ENCODE measurements at places on chromosomes 2 and 18. TPM values are rescaled to one million over a fixed set of nuclear protein-coding genes. Genes with fewer than 3 reads are reported as not detected.
A peak's percentile ranks its signal among the peaks of the same experiment; 100 is the strongest.

GRCh38 chr2:152319822-152320570 lies 15.0 kb upstream of the FMNL2 start:
- DNase-seq = no peak
- no peak overlapping the region for H3K4me3 ChIP-seq
- no peak overlapping the region for H3K27ac ChIP-seq

DNA sequence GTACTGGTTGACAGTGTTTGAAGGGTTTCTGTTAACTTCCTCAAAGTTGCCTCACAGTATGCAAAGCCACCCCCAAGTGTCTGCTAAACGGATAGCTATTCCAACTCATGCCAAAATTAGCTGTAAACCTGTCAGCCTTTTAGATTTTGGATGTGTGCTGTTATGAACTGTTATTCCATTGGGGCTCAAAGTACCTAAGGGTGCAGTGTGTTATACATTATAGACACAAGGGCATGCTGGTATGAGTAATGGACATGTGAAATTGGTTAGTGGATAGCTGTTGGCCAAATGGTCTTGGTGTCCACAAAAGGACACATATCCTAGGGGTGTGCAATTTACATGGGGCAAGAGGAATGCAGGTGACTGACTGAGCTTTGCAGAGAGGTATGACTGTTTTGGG lies 33.7 kb upstream of the CCBE1 start:
- no peak overlapping the region for H3K27ac ChIP-seq
- no peak overlapping the region for H3K4me3 ChIP-seq
- no peaks in the 10 kb centered on the region for H3K36me3 ChIP-seq
- no peak for DNase-seq
- no peaks in the 10 kb centered on the region for H3K4me1 ChIP-seq
- no peaks in the 10 kb centered on the region for H3K27me3 ChIP-seq

The GAD1 gene
- 0.44 TPM for total RNA-seq

The SETBP1 gene
- 83.3 TPM for total RNA-seq

- peaks cover 7% of the 10 kb centered on the region for H3K27me3 ChIP-seq
- peaks cover 7% of the 10 kb centered on the region for H3K36me3 ChIP-seq
- H3K4me3 ChIP-seq = no peak overlapping the region
- H3K27ac ChIP-seq = no peak overlapping the region
- no peaks in the 10 kb centered on the region for H3K4me1 ChIP-seq
Observed at GRCh38 chr2:70012887-70013286, 51.5 kb upstream of the ASPRV1 start.

The BOK gene
- 13.8 TPM for total RNA-seq

The GRHL1 gene
- 4.3 TPM for total RNA-seq

The SANBR gene
- total RNA-seq = 57.0 TPM

DNA sequence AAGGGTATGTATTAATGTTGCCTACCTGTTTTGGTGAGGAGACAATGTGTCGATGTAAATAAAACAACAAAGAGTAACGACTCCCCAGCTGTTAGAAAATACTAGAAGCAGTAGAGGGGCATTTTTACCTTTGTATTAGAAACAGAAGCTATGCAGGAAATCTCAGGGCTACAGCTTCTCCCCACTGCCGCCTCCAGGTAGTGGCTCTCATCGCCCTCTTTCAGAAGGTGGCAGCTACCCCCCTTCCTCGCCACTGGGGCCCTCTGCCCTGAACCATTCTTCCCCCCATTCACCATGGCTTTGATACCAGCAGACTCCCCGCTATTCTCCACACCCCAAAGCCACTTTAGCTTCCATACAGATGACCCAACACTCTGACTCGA lies 6.7 kb downstream of the PLA2R1 start:
- peaks cover 5% of the 10 kb centered on the region for H3K36me3 ChIP-seq
- H3K4me1 ChIP-seq = no peaks in the 10 kb centered on the region
- DNase-seq = no peak
- H3K27ac ChIP-seq = no peak overlapping the region
- H3K27me3 ChIP-seq = no peaks in the 10 kb centered on the region

- DNase-seq = no peak
- peaks cover 2% of the 10 kb centered on the region for H3K4me1 ChIP-seq
- H3K4me3 ChIP-seq = no peak overlapping the region
Observed at GRCh38 chr2:186913870-186914269, 64.9 kb upstream of the ZSWIM2 start.

GRCh38 chr2:234494361-234495250 lies 2.3 kb downstream of the ARL4C start:
- H3K36me3 ChIP-seq = no peaks in the 10 kb centered on the region
- peaks cover 11% of the 10 kb centered on the region for H3K4me1 ChIP-seq
- peak overlapping the region; percentile 98 for H3K4me3 ChIP-seq
- DNase-seq = no peak
- peak overlapping the region; percentile 97 for H3K27ac ChIP-seq

The KCNJ3 gene
- total RNA-seq = 3.6 TPM

DNA sequence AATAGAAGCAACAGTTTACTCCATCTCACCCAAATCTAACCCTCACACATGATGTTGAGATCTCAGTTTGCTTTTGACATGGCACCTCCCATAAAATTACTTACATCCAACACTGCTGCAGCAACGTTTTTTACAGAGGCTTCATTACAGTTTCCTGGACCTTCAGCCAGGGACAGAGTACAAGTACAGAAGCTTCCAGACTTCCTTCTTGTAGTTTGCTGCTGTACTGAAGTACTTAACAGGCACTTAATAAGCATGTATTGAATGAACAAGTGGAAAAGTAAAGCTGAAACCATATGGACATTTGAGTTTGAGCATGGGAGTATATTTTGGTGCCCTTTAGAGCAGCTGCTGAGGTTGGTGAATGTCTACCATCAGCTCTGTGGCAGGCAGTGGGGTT lies 514.2 kb downstream of the PTPRM start:
- no peak overlapping the region for H3K4me3 ChIP-seq
- H3K4me1 ChIP-seq = no peaks in the 10 kb centered on the region
- H3K27ac ChIP-seq = no peak overlapping the region
- H3K36me3 ChIP-seq = no peaks in the 10 kb centered on the region

The C2orf15 gene
- total RNA-seq = 0.34 TPM

- H3K4me3 ChIP-seq = no peak overlapping the region
- H3K27me3 ChIP-seq = no peaks in the 10 kb centered on the region
- H3K36me3 ChIP-seq = no peaks in the 10 kb centered on the region
- no peaks in the 10 kb centered on the region for H3K4me1 ChIP-seq
- no peak for DNase-seq
- H3K27ac ChIP-seq = no peak overlapping the region
Observed at GRCh38 chr2:30481323-30481800, 34.3 kb downstream of the LCLAT1 start.

DNA sequence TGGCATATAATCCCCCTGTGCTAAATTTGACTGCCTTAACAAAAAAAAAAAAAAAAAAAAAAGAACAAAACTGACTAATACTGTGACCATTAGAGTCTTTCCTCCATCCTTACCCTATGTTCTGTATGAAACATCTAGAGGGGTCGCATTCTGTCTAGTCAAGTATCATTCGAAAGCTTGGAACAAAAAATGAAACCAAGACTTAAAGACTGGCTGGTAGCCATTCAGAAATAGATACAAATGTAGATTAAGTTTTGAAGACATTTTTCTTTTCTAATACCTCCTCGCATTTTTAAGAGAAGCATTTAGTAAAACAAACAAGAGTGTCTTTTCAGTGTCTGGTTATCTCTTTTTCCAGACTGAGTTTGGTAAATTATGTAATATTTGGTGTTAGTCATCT lies 66.7 kb downstream of the SPATS2L start:
- no peak for DNase-seq
- peaks cover 1% of the 10 kb centered on the region for H3K4me1 ChIP-seq
- H3K36me3 ChIP-seq = no peaks in the 10 kb centered on the region
- H3K27me3 ChIP-seq = no peaks in the 10 kb centered on the region
- H3K27ac ChIP-seq = no peak overlapping the region

DNA sequence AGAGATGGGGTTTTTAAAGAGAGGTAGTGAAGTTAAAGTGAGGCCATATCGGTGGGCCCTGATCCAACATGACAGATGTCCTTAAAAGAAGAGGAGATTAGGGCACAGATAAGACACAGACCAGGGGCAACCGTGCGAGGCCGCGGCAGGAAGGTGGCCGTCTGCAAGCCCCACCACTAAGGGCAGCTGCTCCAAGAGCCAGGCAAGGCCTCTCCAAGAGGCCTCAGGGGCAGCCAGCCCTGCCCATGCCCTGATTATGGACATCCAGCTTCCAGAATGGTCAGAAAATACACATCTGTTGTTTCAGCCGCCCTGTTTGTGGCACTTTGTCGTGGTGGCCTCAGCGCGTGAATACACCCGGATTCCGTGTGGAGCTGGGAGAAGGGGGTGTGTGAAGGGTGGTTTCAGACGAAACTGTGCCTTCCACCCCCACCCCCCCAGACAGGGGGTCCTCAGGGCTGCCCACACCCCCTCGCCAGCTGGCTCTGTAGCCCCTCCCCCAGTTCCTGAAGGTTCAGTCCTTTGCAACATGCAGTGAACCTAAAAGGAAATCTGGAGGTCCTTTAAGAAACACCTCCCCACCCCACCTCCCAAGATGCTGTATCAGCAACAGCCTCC lies 74.1 kb upstream of the SMAD7 start:
- H3K27ac ChIP-seq = no peak overlapping the region
- DNase-seq = no peak
- peaks cover 12% of the 10 kb centered on the region for H3K27me3 ChIP-seq
- H3K4me1 ChIP-seq = no peaks in the 10 kb centered on the region
- no peak overlapping the region for H3K4me3 ChIP-seq

DNA sequence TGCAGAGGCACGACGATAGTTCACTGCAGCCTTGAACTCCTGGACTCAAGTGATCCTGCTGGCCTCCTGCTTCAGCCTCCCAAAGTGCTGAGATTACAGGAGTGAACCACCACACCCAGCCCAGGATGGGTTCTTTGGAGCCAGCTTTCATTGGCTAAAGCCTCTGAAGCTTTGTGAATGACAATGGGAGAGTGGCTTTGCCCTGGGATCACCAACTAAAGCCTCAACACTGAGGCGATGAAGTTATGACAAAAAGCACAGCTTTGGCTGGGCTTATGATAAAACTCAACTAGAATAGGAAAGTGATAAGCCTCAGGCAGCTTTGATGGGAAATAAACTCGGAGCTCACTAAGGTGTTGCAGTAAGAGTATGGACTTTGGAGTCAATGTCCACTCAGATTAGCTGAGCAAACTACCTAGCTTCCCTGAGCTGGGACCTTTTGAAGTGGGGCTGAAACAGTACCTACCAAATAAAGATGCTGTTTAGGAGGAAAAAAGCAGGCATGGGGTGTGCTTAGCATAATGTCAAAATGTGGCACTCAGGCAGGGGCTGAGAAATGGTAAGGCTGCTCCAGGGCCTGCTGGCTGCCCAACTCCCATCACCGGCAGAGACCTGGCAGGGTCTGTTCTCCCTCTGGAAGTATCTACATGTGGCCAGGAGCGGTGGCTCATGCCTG lies 4.3 kb downstream of the TMEM127 start:
- H3K27ac ChIP-seq = no peak overlapping the region
- no peak overlapping the region for H3K4me3 ChIP-seq
- peaks cover 10% of the 10 kb centered on the region for H3K27me3 ChIP-seq
- no peaks in the 10 kb centered on the region for H3K36me3 ChIP-seq
- no peak for DNase-seq

DNA sequence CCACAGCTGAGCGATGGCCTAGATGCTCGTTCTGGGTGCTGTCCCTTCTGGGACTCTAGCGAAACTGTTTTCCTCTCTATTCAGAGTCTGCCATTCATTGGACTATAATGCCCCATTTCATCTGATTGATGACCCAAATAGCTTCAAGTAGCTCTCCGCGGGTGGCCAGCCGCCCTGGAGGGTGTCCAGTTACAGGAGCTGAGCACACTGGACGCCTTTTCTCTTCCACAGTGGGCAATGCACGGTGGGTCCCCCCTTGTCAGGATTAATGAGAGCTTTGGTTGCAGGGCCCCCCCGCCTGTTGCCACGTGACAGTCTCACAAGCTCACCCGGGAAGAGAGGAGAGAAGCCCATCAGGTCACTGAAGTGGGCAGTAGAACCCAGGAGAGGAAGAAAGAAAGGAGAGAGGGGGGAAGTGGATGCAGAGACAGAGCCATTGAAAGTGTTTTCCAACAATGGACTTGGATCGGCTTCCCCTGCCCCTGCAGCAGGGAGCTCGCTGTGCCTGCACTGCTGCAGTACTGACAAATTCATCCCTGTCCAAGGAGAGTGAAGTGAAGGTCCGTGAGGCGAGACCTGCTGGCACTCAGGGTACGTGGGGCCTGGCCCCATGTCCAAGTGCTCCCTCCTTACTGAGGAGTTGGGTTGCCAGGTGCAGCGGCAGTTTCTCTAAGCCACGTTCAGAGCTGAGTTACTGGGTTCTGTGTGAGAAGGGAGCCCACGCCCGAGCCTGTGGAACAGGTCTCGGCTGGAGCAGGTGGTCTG lies 44.8 kb downstream of the DIPK1C start:
- no peaks in the 10 kb centered on the region for H3K36me3 ChIP-seq
- no peak for DNase-seq
- no peaks in the 10 kb centered on the region for H3K4me1 ChIP-seq
- no peak overlapping the region for H3K27ac ChIP-seq
- no peaks in the 10 kb centered on the region for H3K27me3 ChIP-seq

GRCh38 chr2:95362486-95362885 lies 40.0 kb upstream of the FAHD2A start:
- no peak for DNase-seq
- H3K4me3 ChIP-seq = no peak overlapping the region
- H3K36me3 ChIP-seq = peaks cover 7% of the 10 kb centered on the region

GRCh38 chr2:100248971-100249370 lies 73.3 kb downstream of the LONRF2 start:
- no peak overlapping the region for H3K27ac ChIP-seq
- DNase-seq = no peak
- H3K4me1 ChIP-seq = peaks cover 15% of the 10 kb centered on the region
- no peak overlapping the region for H3K4me3 ChIP-seq

- peaks cover 16% of the 10 kb centered on the region for H3K4me1 ChIP-seq
- no peak overlapping the region for H3K4me3 ChIP-seq
- H3K27ac ChIP-seq = no peak overlapping the region
Observed at GRCh38 chr2:145753966-145754365, 1234.0 kb upstream of the ZEB2 start.

GRCh38 chr2:135048122-135048521 lies 875 bp upstream of the MAP3K19 start:
- no peaks in the 10 kb centered on the region for H3K36me3 ChIP-seq
- no peak for DNase-seq
- H3K27ac ChIP-seq = no peak overlapping the region
- H3K4me3 ChIP-seq = no peak overlapping the region
- peaks cover 2% of the 10 kb centered on the region for H3K27me3 ChIP-seq

The SERPINB4 gene
- not detected for total RNA-seq

DNA sequence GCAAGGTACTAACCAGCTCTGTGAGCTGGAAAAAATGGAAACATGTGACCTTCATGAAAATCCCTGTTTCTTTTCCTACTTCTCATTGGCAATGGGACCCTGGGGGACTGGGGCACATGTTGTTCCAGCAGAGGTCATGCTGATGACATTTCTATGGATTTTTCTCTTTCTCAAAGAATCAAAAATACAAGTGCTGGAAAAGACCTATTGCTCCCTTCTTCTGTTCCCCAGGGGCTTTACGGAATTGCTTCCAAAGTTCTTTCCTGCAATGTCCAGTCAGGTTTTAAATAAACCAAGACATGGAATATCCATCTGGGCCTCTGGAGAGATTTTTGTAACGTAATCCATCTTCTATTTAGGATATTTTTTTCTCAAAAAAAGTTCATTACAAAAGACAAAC lies 1006.1 kb upstream of the CELF4 start:
- no peak for DNase-seq
- no peak overlapping the region for H3K4me3 ChIP-seq
- H3K36me3 ChIP-seq = peaks cover 4% of the 10 kb centered on the region
- no peak overlapping the region for H3K27ac ChIP-seq
- peaks cover 3% of the 10 kb centered on the region for H3K4me1 ChIP-seq

The PRKAG3 gene
- total RNA-seq = not detected

- peak overlapping the region; percentile 8 for H3K4me3 ChIP-seq
- no peak overlapping the region for H3K27ac ChIP-seq
- H3K36me3 ChIP-seq = no peaks in the 10 kb centered on the region
Observed at GRCh38 chr2:128450211-128451024, 131.8 kb upstream of the HS6ST1 start.
